ENCODE measurements at places on chromosomes 6 and 20. TPM values are rescaled to one million over a fixed set of nuclear protein-coding genes. Genes with fewer than 3 reads are reported as not detected.

Gene ULBP1
- 0.41 TPM for total RNA-seq

- DNase-seq, result no peak
These were observed 210.0 kb upstream of the MAN1A1 start for GRCh38 chr6:119559586-119559985.

Gene EYA2
- not detected for total RNA-seq

DNA sequence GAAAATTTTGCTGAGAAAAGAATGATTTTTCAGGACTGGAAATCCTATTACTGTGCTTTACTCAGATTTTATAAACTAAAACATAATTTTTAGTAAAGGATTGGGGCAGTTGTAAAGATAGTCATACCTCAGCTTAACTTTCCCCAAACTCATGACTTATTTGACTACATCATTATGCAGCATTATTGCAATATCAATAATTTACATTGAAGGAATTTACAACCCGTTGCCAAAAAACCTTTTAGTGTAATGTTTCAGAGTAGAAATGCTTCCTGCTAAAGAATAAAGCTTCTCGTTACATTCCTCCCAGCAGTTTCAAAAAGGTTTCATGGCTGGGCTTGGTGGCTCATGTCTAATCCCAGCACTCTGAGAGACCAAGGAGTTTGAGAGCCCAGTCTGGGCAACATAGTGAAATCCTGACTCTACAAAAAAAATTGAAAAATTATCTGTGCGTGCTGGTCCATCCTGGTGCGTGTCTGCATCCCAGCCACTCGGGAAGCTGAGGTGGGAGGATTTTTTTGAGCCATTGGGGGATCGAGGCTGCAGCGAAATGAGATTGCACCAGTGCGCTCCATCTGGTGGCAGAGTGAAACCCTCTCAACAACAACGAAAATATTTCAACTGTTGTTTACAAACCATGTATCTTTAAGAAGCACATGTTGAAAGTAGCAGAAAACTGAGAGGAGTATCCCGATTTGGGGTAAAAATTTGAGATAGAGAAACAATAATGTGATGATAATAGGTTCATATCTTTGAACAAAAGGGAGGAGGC lies 4.4 kb downstream of the AMD1 start:
- DNase-seq, result peak; percentile 27

DNA sequence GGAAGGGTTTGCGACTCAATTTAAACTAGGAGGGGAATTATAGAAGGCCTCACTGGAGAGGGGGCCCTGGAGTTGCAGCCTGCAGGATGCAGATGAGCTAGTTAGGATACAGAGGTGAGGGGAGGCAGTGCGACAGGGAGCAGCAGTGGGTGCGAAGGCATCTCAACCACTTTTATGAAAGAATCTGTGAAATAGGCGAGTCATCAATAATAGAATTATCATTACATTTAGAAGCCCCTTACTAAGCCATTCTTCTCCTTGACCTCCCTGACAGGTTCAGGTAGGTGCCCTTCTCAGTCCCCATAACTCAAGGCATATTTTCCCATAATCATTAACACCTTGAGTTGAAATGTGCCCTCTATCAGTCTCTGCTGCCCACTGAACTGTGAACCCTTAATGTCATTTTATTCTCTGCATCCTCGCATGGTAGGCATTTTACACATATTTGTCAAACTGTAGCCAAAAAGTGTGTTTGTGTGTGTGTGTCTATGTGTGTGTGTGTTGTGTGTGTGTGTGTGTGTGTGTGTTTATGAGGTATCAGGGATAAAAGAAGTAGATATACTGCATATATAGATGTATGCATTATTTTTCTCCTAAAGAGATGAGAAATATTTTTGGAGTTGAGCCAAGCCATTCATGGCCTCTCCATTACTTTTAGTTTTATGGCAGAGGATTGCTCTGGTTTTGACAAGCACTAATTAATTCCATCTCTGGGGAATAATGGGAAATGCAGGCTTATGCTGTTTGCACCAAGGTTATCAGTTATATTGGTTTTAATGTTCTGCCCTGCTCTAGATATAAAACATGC lies 898.8 kb downstream of the KIF16B start:
- DNase-seq, result no peak

Gene GPLD1
- total RNA-seq, result 0.39 TPM

GRCh38 chr6:166830185-166830890 lies 126.0 kb downstream of the RNASET2 start:
- DNase-seq, result no peak

DNA sequence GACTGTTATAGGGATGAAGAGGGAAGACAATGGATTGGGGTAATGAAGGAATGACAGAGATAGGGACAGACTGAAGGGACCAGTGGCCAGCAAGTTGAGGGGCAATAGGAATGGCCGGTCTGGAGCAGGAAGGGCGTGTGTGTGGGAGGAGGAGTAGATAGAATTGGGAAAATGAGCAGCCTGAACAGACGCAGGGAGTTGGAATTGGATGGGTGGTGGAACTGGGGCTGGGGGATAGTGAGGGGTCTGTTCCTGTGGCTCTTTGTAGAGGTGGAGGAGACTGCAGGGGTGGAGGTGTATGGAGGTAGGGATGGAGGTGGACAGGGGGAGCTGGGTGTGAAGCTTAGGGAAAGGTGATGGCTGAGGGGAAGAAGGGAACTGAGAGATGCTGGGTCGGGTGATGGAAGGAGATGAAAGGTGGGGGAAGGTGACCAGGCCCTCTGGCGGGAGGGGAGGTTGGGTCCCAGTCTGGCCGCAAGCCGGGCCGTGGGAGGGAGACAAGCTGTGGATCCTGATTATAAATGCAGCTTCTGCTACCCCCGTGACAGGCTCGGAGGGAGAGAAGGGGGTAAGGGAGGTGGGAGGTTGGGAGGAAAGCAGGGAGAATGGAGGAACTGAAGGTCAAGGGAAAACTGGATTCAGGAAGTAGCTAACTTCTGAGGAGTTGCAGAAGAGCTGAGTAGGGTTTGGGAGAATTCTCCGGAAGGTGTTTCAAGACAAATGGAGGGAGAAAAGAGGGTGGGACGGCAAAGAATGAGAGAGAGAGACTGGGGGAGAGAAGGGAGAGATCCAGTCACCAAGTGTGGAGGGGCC lies 5.2 kb downstream of the SYNGAP1 start:
- no peak for DNase-seq

Gene C6orf52
- total RNA-seq, result 1.7 TPM

DNA sequence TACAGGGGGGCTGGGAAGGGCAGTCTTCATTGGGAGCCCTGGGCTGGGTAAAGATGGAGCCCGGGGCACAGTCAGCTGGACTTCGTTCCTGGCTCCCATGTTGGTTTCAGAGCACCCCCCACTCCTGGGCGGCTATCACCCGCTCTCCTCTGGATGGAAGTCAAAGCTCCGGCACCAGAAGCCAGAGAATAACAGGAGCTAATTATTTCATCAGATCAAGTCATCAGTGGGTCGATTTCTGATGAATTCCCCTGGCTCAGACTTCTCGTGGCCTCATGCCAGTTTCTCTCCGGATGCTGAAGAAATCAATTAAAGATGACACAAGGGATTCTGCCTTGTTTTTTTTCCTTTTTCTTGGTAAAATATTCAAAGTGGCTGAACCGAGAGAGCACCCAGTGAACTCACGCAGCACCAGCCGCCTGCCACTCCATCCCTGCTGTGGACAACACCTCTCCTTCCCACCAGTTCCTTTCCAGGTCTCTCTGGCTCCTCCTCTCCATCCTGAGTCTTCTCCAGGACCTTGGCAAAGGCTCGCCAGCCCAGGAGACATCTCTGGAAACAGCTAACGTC lies 22.5 kb downstream of the SULF2 start:
- DNase-seq, result no peak

Gene TPMT
- 5.0 TPM for total RNA-seq

Gene HEBP2
- 20.0 TPM for total RNA-seq

Measured in activated T-helper 2 cell treated with anti-CD3 and anti-CD28 coated beads, Interferon-gamma antibody, Interleukin-2, Interleukin-4, amounts not matched to agents 10 μg/mL and 5 μg/mL and 100 μg/mL, durations not matched to agents 14 hours and 24 hours and 36 hours (primary cell).